M059J (cell line): ENCODE measurements at places on chromosomes 11 and 22. TPM values are rescaled to one million over a fixed set of nuclear protein-coding genes. Genes with fewer than 3 reads are reported as not detected.

The OR8U1 gene
- total RNA-seq = not detected in 2 replicates

The CABP4 gene
- 6.9 and 9.0 TPM in 2 replicates for total RNA-seq

The OR8H3 gene
- total RNA-seq = not detected in 2 replicates

The PPARA gene
- 10.0 and 18.1 TPM in 2 replicates for total RNA-seq

The SEPTIN5 gene
- 7.7 and 9.8 TPM in 2 replicates for total RNA-seq

The MS4A3 gene
- not detected in 2 replicates for total RNA-seq

The SLC5A4 gene
- total RNA-seq = not detected in 2 replicates

The KCNJ1 gene
- not detected in 2 replicates for total RNA-seq

The DDI1 gene
- not detected in 2 replicates for total RNA-seq

The SLC6A5 gene
- not detected in 2 replicates for total RNA-seq

The MTCH2 gene
- 138 and 204 TPM in 2 replicates for total RNA-seq

The SERPIND1 gene
- total RNA-seq = not detected in 2 replicates

The ANKK1 gene
- total RNA-seq = not detected in 2 replicates

The TSSK2 gene
- total RNA-seq = not detected in 2 replicates

The GSTT2B gene
- total RNA-seq = 6.2 and 10.1 TPM in 2 replicates

The LRP4 gene
- total RNA-seq = 0.98 and 1.1 TPM in 2 replicates

The HBE1 gene
- total RNA-seq = 2.2 and 7.0 TPM in 2 replicates

The CYTH4 gene
- total RNA-seq = 0.25 and 0.27 TPM in 2 replicates

The SRSF8 gene
- total RNA-seq = 12.8 and 25.3 TPM in 2 replicates

The DNAJB13 gene
- not detected in 2 replicates for total RNA-seq

The MRGPRX3 gene
- not detected in 2 replicates for total RNA-seq

The C11orf86 gene
- total RNA-seq = not detected in 2 replicates

The LRRC75B gene
- total RNA-seq = 0.47 TPM in 1 of 2 replicates, not detected in the other

The GAB2 gene
- 1.7 and 2.9 TPM in 2 replicates for total RNA-seq

The MMP7 gene
- 0.34 and 1.2 TPM in 2 replicates for total RNA-seq

The PIWIL4 gene
- total RNA-seq = 0.15 and 0.71 TPM in 2 replicates

The PGR gene
- not detected in 2 replicates for total RNA-seq

The FXYD6 gene
- 0.12 and 0.86 TPM in 2 replicates for total RNA-seq

The HTR3B gene
- not detected in 2 replicates for total RNA-seq

The TRIM64 gene
- not detected in 2 replicates for total RNA-seq

The GDPD4 gene
- total RNA-seq = not detected in 2 replicates

The EEF1G gene
- total RNA-seq = 940 and 974 TPM in 2 replicates

The CBLIF gene
- not detected in 2 replicates for total RNA-seq

The CCDC15 gene
- 6.1 and 7.6 TPM in 2 replicates for total RNA-seq

The DRICH1 gene
- total RNA-seq = not detected in 2 replicates

The APOBEC3B gene
- 14.8 and 22.6 TPM in 2 replicates for total RNA-seq

The GAL3ST1 gene
- total RNA-seq = not detected in 2 replicates

The CCDC116 gene
- total RNA-seq = 0.05 TPM in 2 replicates

The TREH gene
- total RNA-seq = not detected in 2 replicates

The DNAJB7 gene
- not detected in 2 replicates for total RNA-seq

The SCGB1D2 gene
- total RNA-seq = not detected in 2 replicates

The PTPRCAP gene
- total RNA-seq = 0.20 and 0.47 TPM in 2 replicates

The TCN2 gene
- total RNA-seq = 5.8 and 6.2 TPM in 2 replicates
